ENCODE measurements at places on chromosomes 5 and 9.

DNA sequence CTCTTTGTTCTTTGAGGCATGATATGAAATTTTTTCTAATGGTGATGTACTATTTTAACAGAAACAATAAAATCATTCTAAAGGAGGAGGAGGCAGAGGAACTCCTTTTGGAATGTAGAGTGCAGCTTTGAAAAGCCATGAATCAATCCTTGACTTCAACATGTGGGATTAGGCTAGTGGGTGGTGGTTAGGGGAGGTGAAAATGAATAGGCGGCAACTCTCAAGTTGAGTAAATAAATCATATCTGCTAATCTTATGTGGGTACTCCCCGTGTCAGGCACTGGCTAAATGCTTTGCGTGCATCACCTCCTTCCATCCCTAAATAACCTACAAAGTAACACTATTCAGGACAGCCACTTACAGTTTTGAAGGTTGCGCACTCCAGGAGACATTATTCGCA is 35.1 kb downstream of the FAM81B start:
- DNase-seq = no peak

GRCh38 chr9:137658781-137659180 is 40.0 kb downstream of the EHMT1 start:
- no peak for DNase-seq

DNA sequence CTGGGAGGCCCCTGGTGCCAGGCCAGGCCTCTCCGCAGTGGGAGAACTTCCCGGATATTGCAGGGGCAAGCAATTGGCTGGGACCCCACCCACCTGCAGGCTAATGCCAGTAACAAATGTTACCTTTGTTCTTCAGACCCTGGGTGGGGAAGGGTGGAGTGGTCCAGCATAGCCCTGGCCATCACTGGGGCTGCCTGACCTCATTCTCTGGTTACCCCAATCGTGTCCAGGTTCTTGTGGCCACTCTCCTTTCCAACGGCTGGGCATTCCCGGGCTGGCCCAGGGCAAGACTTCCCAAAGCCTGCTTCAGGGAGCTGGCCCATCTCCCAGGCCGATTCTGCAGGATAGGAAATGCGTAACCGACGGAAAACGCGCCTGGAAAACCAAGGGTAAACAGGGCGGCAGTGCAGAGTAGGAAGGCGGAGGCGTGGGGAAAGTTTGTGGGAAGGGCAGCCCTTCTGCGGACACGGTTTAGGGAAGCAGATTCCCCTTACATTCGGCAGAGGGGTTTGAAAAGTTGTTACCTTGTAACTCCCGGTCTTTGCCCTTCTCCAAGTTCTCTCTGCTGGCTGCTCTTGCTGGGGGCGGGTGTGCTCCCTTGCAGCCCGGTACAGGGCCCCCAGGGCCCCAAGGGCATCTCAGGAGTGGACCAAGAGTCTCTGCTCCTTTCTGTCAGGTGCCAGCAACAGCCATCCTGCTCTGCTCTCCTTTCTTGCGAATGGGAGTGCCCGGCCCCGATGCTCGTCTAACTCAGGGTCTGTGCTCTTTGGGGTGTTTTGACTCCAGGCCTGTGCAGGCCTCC is 3.5 kb downstream of the NRARP start:
- no peak for DNase-seq

GRCh38 chr5:34484216-34484920 is 171.8 kb upstream of the RAI14 start:
- DNase-seq = no peak

DNA sequence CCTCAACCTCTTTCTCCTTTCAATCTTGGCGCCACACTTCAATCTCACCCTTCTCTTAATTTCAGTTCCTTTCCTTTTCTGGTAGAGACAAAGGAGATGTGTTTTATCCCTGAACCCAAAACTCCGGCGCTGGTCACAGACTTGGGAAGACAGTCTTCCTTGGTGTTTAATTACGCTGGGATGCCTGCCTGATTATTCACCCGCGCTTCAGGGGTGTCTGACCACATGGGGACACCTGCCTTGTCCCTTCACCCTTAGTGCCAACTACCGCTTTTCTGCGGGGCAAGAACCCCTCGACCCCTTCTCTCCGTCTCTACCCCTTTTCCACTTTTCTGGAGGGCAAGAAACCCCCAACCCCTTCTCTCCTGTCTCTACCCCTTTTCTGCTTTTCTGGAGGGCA is 261.1 kb downstream of the SMARCA2 start:
- DNase-seq = no peak

DNA sequence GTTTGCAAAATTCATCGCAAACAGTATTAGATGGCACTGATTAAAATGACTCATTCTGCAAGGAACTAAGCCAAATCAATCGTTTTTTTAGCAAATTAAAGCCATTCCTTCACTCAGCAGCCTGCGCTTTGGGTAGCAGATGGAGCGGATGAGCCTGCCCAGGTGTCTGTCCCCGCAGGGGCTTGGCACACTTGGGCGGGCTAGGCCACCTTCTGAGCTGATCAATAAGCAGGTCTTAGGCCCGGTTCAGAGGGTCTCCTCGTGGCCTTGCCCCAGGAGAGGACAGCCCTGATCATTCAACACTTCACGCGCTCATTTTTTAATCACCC is 78.0 kb upstream of the FCN1 start:
- no peak for DNase-seq

Measured in choroid plexus epithelial cell (primary cell).